ENCODE measurements at places on chromosomes 6 and 20.
A peak's percentile ranks its signal among the peaks of the same experiment; 100 is the strongest.

- no peak for DNase-seq
Measured at GRCh38 chr6:2708456-2708855, 42.3 kb downstream of the MYLK4 start.

- DNase-seq, result no peak
Measured at GRCh38 chr6:23213193-23213592, 643.8 kb downstream of the HDGFL1 start.

GRCh38 chr20:40286975-40287531, 402.0 kb downstream of the MAFB start:
- DNase-seq, result no peak

DNA sequence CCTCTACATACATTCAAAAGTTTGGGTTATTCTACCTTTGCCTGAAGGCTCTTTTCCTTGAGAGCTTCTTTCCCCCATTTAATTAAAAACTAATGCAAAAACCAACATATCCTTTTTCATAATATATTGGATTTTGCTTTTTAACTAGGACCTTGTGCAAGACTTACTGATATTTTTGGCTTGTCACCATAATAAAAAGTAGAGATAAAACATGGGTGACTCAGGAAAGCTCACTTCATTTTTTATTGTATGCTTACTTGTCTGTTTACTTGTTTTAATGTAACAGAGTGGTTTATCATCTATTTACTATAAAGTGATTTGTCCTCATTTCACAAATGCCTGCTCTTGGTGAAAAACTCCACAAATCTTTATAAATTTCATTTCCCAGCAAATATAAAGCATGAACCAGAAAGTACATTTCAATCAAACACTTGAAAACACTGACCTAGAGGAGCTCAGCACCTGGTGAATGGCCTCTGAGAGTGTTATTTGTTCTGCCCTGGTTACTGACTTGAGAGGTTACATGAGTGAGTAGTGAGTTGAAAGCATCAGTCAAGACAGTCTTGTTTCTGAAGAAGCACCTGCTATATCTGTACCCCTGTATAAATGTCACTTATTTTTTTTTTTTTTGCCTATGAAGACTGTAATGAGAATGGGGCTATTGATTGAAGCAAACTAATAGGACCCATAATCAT, 20.8 kb downstream of the ADGRG6 start:
- DNase-seq, result no peak

GRCh38 chr6:109714166-109714565, 23.1 kb downstream of the FIG4 start:
- no peak for DNase-seq

- DNase-seq, result no peak
Measured at GRCh38 chr6:109799129-109799528, 108.0 kb downstream of the FIG4 start.

DNA sequence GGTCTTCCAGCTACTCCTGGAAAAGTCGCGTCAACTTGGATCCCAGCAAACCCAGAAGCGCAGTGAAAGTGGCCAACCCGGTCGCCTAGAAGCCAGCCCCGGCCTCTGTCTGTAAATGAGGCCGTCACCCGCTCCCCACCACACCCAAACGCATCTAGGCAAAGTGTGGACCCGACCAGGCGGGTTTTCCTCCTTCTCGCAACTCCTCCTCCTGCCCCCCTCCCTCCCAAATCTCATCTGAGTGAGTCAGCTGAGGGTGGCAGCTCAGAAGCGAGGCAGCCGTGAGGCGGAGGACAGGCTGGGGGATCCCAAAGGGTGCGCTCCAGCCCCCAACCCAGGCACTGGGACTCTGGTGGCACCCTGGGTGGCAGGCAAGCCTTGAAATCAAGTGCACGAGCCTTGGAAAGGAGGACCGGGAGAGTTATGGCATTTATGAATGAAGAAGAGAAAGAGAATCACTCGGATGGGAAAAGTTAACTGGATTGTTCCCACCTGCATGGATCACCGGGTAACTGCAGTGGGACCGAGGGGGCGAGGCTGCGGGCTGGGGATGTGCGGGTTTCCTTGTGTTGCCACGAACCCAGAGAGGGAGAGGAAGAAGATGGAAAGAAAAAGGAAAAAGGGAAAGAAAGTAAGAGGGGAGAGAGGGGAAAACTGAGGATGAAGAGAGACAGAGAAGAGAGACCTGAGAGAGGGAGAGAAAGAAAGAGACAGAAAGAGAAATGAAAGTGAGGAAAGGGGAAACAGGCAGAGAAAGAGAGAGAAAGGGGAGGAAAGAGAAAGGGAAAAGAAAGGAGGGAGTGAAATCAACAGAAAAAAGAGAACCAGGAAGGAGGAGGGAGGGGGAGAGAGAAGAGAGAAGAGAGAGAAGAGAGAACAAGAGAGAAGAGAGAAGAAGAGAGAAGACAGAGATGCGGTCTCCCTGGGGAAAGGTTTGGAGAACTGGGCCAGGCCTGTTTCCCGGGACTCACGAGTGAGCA, at the start of gene APCDD1L:
APCDD1L (minus strand) TSS at position 167 of the 980 bp plus-strand sequence. CDS start 692 bp downstream, outside the sequence.
- DNase-seq, result no peak

DNA sequence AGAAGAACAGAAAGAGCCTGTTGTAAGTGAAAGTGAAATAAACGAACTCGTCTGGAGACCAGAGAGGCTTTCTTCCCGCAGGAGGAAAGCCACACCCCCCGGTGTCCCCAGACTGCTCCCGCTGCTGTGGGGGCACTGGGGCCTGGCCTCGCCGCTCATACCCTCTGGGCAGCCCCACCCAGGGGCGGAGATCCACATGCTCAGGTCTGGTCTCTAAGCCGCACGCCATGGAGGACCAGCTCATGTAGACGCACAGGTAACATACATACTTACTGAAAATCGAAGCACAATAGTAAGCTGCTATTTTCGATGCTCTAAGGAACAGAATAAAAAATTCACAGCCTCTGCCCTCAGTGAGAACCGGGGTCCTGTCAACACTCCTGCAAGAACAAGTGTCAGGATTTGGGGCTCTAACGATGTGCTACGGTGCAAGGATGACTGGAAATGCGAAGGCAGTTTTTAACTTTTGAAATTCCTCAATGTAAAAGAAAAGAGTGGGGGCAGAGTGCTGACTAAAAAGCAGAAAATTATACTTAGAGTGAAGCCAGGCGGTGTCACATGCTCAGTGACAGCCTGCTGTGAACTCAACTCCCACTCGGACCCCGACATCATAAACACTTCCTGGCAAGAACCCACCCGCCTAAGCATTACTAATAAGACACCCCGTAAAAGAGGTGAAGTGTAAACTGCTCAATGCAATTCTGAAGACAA, 110.5 kb downstream of the IRF4 start:
- peak; percentile 29 for DNase-seq

DNA sequence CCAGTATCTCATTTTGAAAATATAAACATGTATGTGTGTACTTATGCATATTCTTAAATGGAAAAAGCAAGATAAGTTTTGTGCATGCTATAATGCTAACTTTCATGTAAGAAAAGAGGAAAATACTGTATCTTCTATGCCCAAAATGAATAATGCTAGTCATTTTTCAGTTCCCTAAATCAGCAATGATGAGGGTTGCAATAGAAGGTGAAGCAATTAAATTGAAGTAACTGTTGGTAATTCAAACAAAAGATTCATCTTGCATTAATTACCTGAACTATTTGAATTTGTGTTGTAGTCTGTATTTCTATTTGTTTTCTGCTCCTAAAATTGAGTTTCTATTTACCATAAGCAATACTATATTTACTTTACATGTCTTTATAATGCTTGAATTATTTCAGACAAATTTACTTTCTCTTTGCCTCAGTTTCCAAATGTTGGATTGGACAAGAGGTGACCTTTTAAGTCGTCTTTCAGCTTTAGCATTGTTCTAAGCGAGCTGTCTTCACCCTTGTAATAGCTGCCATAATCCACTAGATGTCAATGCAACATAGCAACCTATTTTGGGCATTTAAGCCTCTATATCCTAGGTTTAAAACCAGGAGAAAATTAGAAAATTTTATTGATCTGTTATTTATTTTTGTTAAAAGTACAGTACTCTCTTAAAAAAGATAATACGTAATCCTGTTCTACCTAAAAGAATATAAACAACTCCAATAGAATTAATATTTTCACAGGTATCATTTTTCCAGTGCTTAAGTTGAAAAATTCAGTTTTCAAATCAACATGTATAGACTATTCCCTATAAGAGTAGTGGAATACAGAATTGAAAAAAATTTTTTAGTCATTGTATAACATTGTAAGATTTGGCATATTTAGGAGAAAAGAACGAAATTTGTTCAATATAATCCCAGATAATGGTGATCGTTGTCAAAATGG, 52.3 kb upstream of the IFNGR1 start:
- DNase-seq, result no peak

GRCh38 chr20:4136078-4136966, 121.0 kb upstream of the RNF24 start:
- no peak for DNase-seq

DNA sequence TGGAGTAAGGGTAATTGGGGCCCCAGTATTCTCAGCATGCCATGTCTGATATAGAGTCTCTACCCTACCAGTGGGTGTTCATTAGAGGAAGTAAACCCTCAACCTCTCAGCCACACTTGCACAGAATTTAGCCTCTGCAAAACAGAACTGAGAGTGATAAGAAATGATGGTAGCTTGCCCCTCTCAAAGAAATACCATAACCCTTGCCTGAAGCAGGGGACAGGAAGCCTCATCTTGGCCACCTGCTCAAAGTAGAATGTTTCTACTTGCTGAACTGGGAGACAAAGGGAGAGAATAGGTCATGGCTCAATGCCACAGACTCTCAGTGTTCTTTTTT, 33.7 kb downstream of the SPTLC3 start:
- DNase-seq, result no peak

DNA sequence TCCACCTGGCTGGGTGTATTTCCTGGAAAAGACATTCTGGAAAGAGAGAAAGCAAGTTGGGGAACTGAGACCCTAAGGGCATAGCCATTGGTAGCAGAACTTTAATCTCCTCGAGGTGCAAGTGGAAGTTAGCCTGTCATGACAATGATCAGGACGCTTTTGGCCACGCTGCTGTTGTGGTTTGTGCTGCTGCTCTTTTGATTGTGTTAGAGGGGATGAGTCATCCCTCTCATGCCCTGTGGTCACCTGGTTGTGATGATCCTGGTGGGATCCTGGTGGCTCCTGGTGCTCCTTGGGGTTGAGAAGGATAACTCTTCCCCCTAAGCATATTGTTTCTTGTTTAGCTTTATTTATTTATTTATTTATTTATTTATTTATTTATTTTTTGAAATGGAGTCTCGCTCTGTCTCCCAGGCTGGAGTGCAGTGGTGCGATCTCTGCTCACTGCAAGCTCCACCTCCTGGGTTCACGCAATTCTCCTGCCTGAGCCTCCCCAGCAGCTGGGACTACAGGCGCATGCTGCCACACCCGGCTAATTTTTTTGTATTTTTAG, 350.3 kb downstream of the KIF16B start:
- DNase-seq, result no peak

DNA sequence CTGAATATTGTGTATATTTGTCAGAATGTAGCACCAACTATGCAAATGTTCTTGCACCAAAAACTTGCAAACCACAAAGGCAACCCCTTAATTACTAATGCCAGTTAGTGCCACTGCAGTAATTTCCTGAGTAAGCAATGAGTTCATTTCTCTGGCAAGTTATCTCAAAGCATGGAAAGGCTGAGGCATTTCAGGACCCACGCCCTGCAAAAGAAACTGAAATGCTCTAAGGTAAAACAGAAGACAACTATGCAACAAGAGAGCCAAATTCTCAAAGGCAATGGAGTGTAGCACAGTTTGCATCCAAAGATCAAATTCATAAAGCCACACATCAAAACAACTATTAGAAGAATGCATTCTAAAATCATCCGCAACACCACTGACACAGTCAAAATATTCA, 994.4 kb downstream of the EYS start:
- DNase-seq, result no peak

DNA sequence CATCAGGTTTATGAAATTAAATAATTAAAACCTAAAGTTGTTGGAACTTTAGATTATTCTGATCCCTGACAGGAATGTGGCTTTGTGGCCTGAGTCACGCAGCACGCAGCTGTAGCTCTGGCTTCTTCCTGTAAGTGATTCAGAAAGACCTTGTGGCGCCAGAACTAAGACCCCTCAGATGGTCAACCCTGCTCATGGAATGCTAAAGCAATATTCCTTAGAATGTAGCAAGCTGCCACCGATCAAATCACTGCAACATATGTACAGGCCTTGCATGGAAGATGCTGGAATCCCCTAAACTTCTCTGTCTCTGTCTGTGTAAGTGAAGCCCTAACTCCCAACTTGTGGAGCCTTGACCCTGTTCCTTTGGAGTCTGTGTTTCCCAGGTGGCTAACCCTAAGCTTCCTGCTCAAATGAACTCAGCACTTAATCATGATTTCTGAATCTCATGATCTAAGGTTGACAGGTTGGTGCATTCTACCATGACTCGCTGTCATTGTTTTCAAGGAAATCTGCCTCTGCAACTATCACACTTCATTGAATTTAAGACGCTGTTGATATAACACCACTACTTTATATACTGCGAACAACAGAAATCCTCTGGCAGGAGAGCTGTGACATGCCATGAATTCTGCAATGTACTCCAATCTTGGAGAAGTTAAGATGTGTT, 111.2 kb upstream of the CST7 start:
- DNase-seq, result no peak

DNA sequence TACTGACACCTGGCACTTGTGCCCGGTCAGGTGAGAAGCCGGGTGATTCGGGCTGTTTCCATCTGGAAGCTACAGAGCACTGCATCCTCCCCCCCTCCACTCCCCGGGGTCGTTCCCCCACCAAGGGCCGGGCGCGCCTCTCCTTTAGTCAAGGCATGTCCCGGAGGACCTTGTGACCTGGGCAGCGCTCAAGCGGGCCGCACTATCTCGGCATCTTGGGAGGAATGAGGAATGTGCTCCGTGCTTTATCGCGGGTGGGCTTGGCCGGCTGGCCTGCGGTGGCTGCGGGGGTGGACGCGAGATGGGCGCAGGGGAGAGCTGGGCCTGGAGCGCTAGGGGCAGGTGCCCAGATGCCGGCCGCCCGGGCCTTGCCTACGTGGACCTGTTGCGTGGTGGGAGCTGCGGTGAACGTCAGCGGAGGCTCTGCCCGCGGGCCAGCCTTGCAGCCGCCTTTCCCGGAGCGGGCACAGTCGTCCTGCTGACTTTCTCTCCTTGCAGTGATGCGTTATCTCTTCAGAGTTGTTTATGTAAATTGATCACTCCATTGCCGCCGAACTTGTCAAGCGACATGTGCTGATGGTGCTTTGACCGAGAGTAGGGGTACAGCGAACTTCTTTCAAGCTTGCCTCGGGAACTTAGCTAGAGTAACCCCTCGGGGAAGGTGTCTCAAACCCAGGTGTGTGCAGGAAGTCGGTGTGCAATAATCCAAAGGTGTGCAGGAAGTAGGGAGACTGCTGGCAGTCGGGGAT, 1.1 kb downstream of the LRRC1 start:
- DNase-seq, result peak; percentile 2

- no peak for DNase-seq
Measured at GRCh38 chr6:72977114-72977513, 248.2 kb downstream of the KHDC1L start.

DNA sequence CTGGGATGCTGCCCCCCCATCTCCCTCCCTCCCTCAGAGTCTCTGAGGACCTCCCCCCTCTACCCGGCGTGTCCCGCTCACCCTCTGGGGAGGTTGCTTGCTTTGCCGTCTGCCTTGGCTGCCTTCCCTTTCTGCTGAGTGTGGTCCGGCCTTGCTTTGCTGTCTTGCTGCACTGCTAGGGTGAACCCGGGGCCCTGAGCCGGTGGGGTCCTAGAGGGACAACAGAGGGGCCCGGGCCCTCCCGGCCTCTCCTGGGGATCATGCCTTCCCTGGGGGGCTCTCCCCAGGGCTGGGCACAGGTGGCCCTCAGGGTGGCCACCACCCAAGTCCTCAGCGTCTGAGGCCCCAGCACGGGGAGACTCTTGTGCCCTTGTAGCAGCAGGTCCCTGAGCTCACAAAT, 19.3 kb downstream of the SLCO4A1 start:
- DNase-seq, result no peak
